ENCODE measurements at places on chromosomes 4 and X.

DNA sequence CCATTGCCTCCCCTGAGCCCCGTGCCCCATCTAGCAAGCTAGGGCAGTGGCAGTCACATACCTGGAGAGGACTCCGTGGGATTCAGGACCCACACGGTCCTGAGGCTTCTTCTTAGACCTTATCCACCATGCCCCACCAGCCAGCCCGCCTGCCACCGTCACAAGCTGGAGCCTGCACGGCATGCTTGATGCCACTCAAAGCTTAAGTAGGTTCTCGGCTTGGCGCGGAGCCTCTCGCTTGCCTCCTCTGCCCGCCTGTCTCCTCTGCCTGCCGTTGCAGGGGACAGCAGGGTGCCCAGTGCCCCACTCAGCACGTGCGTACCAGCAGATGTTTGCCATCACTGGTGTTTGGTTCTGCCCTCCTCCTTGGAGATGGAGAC, 14.1 kb downstream of the PSAPL1 start:
- DNase-seq = no peak

GRCh38 chr4:8305851-8306471, 36.4 kb downstream of the HTRA3 start:
- DNase-seq = no peak

DNA sequence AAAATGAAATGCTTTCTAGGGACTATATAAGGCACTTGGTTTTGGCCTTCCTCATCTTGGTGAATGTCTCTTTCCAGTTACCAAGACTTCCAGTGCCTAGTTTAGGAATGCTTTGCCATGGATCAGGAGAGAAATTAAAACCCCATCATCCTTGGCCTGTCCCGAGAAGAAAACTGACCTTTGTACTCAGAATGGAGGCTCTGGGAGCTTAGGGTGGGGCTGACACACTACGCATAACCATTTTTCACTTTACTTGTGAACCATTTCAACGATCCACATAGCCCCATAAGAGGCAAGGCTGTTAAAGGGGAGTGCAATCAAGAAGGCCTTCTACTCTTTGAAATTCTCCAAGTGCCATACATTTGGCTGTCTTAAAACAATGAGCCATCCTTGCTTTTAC, 26.7 kb upstream of the ZCCHC13 start:
- DNase-seq = no peak

DNA sequence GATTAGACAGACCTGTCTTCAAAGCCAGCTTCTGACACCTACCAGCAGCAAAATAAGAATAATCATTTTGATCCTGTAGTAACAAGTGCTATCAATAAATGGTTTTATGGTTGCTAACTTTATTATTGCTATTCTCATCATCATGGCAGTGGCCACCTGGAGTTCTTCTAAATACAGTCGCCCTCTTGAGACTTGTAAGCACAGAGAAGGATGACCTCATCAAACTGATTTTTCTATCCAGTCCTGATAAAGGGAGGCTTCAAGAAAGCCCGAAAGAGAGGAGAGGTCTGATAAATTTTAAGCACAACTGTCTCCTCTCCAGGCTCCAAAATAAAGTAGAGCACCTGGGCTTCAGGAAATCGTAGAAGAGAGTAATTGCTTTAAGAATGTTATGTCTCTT, 286.4 kb downstream of the USP46 start:
- no peak for DNase-seq

DNA sequence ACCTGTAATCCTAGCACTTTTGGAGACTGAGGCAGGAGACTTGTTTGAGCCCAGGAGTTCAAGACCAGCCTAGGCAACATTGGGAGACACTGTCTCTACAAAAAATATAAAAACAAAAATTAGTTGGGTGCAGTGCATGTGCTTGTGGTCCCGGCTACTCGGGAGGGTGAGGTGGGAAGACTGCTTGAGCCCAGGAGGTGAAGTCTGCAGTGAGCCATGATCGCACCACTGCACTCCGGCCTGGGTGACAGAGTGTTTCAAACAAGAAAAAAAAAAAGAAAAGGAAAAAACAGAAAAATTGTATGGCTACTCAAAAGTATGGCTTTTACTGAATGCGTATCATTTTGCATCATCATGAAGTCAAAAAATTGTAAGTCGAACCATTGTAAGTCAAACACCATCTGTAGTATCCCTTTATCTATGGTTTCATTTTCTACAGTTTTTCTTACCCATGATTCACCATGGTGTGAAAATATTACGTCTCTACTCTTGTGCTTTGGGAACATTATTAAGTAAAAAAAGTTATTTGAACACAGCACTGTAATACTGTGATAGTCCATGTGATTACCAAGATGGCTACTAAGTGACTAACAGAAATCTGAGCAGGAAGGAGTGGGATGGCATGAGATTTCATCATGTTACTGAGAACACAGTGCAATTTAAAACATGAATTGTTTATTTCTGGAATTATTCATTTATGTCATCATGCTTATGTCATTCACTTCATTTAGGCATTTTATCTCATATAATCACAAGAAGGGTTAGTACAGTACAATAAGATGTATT, 26.5 kb upstream of the MANBA start:
- DNase-seq = no peak

DNA sequence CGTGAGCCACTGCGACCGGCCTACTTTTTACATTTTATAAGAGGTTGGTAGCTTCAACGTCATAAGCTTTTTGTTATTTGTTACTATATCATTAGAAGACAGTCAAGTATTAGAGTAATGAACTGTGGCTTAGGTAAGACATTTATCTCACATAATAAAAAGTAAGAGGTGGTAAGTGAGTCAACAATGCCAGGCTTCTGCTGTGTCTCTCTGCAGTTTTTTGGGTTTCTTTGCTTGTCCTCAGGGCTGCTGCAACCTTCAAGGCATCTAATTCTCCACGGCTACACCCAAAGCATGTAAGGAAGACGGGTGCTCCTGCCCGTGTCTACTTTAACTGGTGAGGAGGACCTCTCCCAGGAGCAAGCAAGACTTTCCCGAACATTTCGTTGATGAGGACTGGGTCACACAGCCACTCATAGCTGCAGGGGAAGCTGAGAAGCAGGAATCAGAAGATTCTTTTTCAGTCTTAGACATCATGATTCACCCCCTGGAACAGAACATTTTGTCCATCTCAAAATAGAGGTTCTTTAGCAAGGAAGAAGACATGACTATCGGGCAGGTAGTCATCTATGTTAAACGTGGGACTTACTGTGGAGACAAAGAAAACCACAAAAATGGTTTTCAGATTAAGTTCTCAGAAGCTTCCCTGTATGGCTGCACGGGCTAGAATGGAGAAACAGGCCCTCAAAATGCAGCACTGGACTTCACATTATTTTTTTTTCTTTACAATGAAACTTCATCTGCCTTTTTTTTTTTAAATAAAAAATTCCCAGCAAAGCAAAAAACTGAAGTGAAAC, 13.0 kb upstream of the RHOH start:
- DNase-seq = no peak

DNA sequence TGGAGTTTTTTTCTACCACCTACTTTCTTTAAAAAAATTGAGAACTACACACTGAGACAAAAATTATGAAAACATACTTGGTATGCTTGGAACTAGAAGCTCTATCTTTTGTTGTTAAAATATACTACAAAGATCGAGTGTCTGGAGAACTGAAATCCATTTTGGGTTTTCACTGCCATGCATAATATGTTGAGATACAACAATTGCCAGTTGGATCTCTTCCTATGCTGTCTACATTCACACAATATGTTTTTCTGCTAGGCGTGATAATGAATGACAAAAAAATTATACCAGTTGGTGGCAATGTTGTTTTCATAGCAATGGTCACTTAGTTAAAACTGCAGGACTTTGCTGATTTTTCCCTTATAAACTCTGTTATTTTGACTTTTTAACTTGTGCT, 605.4 kb upstream of the LCORL start:
- DNase-seq = no peak

- DNase-seq = no peak
These were observed 38.1 kb upstream of the EDA2R start for GRCh38 chrX:66676990-66677389.

DNA sequence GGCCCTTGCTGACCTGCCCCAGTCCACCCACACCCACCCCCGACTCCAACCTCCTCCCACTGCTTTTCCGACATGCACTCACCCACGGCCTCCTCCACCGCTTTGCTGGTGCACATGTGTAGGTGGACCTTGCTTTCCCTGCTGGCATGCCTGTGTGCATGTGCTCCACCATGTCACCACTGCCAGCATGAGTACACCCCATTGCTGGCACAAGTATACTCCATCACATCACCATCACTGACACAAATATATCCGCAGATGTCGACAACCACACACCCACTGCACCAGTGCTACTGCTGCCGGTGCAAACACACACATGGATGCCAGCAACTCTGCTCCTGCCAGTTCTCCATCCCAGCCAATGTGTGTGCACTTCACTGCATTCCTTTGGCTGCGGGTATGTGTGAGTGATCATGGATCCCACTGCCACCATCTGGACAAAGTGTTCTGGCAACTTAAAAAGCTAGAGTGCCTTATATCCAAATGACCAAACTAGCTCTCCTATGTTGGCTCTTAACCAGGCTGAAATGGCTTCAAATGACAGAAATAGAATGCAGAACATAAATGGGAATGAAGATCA, 1072.3 kb downstream of the RAPGEF2 start:
- DNase-seq = no peak

DNA sequence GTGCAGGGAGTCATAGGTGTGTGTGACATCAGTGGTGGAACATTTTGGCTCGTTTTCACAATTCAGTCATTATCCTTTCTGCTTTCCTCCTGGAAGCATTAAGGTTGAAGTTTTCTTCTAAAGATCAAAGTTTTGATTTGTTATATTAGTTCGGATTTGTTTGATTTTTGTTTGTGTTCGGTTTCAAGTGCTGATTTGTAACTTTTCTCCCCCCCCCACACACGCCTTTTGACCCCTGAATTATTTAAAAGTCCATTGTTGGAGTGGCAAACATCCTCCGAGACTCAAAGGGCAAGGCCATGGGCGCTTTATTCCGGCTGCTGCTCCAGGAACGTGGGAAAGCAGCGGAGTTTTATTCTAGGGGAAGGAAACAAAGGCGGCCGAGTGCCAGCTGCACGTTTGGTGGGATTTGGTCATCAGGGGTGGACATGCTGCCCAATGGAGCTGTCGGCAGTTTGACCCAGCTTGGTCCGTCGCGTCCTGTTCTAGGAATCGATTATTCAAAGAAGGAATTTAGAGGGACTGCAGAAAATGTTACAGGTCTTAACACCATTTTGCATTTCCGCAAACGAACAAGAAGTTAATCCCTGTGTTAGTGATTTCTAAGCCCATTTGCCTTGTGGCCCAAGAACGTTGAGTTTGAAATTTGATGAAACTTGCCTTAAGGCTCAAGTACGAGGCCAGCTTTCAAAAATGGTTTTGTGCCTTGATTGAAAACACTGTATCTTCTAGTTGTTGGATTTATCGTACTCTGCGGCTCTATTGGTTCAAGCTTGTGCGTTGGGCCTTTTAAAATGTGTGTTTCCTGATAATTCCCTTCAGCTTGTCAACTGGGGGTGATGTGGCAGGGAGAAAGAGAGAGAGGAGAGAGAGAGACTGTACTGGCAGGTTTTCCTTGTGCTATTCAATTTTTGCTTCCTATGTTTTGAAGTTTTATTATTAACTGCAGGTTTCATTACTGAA, 565 bp upstream of the ZNF41 start:
- DNase-seq = no peak

- no peak for DNase-seq
These were observed 493.4 kb downstream of the INPP4B start for GRCh38 chr4:142352712-142353111.
